CD4-positive, alpha-beta T cell treated with Interleukin-21 for 1 hour (primary cell): ENCODE measurements at places on chromosomes 3 and 15.

DNA sequence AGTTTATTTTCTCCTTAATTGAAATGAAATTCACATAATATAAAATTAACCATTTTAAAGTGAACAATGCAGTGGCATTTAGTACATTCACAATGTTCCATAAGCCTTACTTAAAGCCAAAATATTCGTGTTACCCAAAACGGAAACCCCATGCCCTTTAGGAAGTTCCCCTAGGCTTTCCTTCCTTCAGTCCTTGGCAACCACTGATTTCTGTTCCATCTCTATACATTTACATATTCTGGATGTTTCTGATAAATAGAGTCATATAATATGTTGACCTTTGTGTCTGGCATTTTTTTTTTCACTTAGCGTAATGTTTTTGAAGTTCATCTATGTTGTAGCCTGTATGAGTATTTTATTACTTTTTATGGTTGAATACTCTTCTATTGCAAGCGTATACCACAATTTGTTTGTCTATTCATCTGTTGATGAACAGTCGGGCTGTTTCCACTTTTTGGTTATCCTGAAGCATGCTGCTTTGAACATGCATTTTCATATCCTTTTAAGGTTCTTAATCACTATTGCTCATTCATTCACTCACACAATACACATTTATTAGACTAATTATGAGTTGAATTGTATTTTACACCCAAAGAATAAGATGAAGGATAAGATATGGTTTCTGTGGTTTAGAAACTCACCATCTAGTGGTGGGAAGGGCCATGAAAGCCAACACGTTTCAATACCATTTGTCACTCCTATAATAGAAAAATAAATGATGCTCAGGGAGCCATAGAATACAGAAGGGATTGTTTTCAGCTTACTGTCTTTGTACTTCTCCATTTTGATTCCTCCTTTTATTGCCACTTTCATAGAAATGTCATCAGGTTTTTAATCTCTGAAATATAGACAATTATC, 408.2 kb upstream of the CBLB start:
- no peak for DNase-seq

GRCh38 chr3:1616744-1617143, 481.9 kb upstream of the CNTN4 start:
- no peak for DNase-seq

DNA sequence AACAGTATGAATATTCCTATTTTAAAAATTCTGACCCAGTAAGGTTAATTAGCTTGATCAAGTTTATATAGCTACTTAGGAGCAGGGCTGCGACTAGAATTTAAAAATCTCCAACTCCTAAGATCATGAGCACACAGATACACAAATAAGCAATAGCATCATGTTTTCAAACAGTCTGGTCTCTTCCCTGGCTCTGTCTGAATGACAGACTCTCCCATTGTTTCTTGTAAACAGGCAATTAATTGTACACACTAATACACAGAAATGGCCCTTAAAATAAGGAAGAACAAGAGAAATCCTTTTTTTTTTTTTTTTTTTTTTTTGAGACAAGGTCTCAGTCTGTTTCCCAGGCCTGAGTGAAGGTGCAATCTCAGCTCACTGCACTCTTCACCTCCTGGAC, 1064.4 kb upstream of the CFAP20DC start:
- DNase-seq = no peak

DNA sequence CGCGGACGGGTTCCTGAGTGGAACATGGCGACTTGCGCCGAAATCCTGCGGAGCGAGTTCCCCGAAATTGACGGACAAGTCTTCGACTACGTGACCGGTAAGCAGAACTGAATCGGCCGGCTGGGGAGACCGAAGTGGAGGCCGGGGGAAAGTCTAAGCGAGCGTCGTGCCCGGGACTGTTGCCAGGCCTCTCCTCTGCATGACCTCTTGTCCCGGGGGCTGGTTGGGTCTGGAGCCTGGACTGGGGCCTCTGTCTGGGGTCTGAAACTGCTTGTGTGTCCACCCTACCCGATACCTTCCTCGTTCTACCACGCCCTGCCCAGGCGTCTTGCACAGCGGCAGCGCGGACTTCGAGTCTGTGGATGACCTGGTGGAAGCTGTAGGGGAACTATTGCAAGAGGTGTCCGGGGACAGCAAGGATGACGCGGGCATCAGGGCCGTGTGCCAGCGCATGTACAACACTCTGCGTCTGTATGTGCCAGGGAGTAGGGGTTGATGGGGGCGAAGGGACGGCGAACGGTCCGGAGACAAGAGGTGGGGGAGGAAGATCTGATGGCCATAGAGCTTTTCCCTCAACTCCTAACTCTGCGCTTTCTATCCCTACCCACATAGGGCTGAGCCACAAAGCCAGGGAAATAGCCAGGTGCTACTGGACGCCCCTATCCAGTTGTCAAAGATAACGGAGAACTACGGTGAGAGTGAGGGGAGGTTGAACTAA, at the start of gene ABCF3:
Gene ABCF3 (plus strand): TSS at position 16 of the 718 bp plus-strand sequence. CDS start 9 bp downstream, at position 25.
- no peak for DNase-seq

DNA sequence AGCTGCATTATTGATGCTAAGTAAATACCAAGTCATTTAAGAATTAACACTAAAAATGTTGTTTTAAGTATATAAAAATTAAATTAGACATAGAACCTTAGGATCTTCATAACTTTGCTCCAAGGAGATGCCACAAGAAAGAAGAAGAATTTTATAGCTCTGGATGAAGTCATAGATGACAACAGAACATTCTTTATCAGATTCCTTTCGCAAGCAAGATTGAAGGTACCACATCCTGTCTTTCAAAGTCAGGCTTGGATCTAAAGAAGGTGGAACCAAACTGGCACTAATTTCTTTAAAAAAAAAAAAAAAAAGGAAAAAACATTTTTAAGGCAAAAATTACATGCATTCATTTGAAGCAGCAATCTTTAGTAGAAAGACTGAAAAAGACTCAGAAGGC, 62.5 kb downstream of the POLQ start:
- DNase-seq = no peak

GRCh38 chr3:117921411-117921810, 1113.2 kb downstream of the IGSF11 start:
- no peak for DNase-seq

- DNase-seq = no peak
These were observed 8.6 kb downstream of the VGLL4 start for GRCh38 chr3:11634974-11635612.

DNA sequence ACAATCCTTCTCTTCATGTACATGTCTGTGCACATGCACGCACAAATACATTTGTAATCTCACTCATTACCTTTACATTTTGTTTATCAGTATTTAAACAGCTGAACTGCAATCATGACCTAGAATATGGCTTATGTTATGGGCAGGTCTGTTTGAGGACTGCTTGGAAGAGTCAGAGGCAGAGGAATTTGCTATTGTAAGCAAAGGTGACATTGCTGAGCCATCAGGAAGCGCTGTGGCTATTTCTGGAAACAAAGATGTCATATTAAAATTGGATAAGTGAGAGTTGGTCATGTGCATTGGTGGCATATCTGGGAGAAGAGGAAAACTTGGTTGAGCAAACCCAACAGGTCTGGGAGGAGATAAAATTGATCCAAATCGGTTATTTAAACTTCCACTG, 41.6 kb downstream of the USF3 start:
- DNase-seq = no peak
